Panc1 (cell line): ENCODE measurements at places on chromosomes 3 and 15. TPM values are rescaled to one million over a fixed set of nuclear protein-coding genes. Genes with fewer than 3 reads are reported as not detected.

DNA sequence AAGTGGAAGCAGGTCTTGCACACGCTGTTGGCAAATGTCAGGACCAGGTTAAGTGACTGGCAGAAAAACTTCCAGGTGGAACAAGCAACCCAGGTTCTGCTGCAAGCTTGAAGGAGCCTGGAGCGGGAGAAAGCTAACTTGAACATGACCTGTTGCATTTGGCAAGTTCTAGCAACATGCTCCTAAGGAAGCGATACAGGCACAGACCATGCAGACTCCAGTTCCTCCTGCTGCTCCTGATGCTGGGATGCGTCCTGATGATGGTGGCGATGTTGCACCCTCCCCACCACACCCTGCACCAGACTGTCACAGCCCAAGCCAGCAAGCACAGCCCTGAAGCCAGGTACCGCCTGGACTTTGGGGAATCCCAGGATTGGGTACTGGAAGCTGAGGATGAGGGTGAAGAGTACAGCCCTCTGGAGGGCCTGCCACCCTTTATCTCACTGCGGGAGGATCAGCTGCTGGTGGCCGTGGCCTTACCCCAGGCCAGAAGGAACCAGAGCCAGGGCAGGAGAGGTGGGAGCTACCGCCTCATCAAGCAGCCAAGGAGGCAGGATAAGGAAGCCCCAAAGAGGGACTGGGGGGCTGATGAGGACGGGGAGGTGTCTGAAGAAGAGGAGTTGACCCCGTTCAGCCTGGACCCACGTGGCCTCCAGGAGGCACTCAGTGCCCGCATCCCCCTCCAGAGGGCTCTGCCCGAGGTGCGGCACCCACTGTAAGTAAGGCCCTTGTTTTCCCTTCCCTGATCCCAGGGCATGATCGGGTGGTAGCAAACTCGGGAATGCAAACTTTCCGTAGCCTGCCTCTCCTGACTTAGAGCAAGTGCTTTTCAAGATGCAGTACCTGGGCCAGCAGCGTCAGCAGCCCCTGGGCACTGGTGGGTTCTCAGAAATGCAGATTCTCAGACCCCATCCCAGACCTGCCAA lies 759 bp downstream of the GALNT15 start:
- DNase-seq: no peak

GRCh38 chr3:72632129-72632528 lies 216.1 kb downstream of the SHQ1 start:
- no peak for DNase-seq

The SLC28A2 gene
- 0.23 TPM for total RNA-seq

DNA sequence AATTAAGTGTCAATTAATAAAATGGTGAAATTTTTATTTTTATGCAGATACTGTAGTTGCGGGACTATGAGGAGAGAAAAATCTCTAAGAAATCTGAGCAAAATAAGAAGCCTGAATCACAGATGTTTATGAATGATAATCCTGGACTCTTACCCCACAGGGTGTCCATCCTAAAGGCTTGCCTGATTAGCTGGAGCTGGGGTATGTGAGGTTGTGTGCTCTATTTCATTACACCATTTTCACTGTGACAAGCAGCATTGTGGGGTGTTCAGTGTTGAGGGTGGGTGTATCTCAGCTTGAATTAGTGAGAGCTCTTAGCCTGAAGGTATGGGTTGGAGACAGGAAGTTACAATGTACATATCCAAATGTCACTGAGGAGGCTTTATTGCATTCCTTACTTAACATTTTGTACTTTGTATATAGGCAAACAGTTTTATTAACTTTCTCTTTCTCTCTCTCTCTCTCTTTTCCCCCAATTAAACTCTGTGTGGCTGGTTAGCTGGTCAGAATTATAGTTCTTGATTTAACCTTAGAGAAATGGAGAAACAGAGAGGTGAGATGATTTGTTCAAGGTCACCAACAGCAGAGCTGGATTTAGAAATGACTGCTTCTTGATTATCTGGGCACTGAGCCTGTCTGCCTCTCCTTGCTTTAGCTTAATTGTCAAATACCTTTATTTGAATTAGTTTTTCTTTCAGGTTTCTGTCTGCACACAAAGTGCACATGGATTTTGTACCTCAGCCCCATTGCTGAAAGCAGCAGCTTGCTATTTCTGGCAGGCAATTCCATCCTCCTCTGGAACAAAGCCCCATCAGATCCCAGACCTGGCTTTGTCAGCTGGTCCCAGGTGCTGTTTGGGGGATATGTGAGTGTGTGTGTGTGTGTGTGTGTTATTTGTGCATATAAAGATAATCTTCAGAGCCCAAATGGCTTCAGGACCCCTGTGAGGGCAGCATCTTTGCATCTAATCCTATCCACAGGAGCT lies 35.8 kb downstream of the GJD2 start:
- DNase-seq: no peak

- no peak for DNase-seq
Observed at GRCh38 chr15:52133510-52134220, 21.1 kb upstream of the BCL2L10 start.

DNA sequence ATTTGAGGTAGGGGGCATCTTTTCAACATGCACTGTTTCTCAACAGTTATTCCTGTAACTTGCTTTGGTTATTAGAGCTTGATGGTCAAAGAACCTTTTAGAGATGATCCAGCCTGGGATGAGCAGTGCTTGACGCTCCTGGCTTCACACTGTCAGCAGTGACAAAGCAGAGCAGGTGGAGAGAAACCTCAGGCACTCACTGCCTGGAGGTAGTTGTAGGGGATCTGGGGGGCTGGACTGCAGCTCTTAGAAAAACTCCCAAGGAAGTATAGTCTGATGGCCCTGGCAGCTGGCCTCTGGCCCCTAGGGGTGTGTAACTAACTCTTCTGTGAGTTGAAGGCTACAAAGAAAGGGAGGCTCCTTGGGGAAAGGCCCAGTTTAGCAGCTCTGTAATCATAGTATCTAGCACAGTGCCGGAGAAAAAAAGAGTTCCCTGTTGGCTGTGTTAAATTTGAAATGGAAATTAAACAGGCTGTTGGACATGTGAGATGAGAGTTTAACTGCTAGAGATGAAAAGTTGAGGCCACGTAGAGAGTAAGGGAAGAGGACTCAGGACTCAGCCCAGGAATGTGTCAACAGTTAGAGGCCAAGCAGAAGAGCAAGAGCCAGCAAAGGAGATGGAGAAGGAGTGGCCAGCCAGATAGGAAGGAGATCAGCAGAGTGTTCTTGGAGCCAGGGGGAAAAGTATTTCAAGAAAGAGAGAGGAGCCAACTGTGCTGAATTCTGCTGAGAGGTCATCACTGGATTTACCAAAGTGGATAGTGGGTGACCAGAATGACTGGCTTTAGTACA lies 14.2 kb downstream of the OXNAD1 start:
- no peak for DNase-seq

DNA sequence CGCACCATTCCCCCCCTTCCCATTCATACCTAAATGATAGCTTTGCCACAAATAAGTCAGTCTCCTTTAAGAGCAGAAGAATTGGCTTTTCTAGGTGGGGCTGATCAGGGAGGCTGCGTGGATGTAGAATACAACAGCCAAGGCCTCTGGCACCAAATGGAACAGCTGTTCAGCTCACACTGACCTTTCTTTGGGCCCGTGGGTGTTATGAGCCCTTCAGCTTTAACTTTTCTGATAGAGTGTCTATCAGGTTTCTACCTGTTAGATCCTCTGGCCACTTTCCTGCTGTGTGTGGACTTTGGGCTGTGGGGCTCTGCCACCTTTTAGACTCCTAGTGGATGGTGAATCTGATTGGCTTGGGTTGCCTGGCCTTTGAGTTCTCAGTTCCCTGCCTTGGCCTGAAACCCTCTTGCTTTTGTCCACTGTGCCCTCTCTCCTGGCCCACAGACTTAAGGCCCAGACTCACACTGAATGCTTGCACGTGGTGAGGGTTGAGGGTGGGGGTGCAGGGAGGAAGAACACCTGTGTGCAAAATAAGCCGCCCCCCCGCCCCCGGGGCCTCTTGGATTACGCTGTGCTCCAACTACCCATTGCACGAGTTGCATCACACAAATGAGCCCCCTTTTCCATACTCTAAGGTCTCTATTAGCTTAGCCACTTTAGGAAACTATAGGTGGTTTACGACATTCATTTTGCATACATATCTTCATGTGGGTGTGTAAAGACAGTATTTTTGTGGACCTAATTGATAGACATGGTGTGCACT lies 1.3 kb upstream of the RFX7 start:
- DNase-seq: no peak

The SV2B gene
- not detected for total RNA-seq

The ALDH1A2 gene
- total RNA-seq: 0.98 TPM

The TMEM40 gene
- 1.3 TPM for total RNA-seq

The SNX4 gene
- 34.3 TPM for total RNA-seq

The CERS3 gene
- total RNA-seq: not detected

DNA sequence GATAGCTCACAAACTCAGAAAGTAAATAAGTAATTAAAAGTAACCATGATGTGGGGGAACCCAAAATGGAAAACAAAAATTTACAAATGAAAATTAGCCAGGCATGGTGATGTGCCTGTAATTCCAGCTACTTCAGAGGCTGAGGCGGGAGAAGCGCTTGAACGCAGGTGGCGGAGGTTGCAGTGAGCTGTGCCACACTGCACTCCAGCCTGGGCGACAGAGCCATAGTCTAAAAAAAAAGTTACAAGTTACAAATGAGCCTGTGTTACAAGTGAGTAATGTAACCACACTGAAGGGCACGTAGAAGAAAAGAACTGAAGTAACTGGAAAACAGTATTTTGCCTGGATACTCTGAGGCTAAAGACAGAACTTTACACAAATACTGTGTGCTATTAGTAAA lies 11.3 kb downstream of the EXOSC7 start:
- DNase-seq: no peak

DNA sequence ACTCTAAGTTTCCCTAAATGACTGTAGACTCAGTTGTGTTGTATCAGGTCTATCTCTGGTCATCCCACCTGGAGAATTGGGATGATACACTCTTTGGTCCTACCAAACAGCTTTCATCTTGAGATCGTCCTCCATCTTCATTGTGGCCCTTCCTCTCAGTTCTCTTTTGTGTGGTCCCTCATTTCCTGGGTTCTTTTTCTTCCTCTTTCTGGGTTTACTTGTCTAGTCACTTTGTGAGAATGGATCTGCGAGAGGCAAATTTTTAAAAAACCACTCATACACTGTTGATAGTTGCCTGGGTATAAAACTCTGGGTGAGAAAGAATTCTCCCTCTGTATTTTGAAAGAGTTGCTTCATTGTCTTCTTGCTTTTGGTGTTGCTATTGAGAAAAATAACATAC lies 6.0 kb upstream of the AMOTL2 start:
- no peak for DNase-seq

DNA sequence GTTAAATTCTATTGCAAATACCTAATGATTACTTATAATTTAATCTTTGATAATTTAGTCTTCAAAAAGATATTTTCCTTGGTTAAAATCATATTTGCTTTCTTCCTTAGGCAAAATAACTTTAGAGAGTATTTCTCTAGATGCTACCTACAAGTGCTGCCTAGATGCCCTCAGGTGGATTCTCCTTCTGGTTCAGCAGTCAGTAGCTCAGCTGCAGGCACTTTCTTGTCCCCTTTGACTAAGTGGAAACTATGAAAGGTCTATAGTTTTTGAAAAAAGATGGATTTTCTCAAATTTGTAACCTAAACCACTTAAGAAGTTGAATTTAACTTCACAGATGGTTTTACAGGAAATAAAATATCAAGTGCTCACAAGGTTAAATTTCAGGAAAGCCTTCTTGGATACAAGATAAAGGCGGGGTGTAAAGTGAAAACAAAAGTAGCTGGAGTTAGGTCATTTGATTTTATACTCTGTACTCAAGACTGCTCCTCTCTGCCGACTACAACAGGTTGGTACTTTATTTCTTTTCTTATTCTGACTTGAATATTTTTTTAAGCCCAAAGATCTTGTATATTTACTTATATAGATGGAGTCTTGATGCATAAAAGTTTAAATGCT lies at the start of gene ACKR4:
ACKR4 (plus strand) TSS at position 455 of the 618 bp plus-strand sequence. CDS start 3,128 bp downstream, outside the sequence.
- no peak for DNase-seq

DNA sequence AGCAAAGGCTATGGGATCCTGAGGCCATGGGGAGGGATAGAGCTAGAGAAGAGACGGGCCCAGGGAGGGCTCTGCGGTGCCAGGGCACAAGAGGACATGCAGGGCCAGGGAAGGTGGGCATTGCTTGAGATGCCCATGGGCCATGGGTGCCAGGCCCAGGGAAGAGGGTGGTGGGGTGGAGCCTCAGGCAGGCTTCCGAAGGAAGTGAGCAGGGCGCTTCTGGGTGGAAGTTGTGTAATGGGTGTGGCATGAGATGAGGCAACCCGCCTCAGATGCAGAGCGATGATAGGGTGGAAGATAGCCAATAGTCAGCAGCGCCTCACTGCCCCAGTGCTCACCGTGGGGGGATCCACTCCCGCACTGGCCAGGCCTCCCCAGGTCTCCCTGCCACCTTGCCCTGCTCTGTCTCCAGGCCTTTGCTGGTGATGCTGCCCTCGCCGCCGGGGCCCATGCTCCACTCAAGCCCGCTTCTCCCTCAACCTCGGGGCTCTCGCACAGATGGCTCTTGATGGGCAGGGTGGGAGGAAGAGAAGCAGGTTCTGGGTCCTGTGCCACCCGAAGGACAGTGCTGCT lies 51.4 kb downstream of the DNAJB8 start:
- no peak for DNase-seq

DNA sequence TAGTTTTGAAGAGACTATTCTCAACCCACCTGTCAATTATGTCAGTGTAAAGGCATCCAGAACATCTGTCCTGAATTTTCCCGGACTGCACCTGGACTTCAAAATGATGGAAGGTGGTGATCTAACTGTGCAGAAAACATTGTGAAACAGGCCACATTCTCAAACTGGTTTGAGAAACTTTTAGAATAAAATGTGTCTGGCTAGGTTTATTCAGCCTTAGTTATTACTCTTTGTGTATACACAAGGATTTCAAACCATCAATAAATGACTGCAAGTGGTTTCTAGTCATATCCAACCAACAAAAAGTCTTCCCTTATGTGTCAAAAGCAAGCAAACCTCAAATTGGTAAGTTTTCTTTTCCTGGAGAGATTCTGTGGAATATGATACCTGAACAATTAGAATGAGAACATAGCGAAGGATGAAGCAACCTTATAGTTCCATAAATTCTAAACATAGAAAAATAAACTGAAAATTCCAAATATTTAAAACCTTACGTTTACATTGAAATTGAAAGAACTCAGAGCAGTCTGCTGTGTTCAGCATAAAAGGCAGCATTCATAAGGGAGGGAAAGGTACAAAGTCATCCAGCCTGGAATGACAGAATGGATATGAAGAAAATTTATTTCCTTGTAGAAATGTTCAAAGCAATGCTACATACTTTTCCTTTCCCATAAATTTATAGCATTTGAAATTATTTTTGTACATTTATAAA lies 306.6 kb upstream of the TGFBR2 start:
- DNase-seq: no peak

DNA sequence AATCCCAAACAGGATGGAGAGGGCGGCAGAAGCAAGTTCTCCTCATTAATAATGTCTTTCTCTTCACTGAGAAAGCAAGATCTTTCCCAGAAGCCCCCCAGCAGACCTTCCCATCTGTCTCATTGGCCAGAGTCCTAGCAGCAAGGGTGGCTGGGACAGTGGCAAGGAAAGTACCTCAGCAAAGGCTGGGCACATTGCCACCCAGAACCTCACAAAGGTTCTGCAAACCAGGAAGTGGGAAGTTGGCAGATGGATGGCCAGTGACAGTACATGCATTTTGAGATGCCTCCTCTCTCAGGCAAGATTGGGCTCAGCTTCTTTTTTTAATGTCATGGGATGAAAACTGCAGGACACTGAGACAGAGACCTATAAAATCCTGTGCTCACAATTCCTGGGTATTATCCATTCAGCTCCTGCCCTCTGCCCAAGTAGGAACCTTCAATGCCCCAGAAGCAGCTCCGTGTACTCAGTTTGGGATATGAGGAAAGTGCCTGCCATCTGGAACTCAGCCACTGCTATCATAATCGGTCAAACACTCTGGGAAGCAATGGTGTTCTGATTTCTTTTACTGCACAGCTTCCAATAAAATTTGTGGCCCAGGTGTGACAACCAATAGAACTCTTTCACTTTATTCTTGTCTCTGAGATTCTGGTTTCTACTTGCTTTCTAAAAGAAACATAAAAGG lies 25.5 kb downstream of the DPH3 start:
- no peak for DNase-seq
